ENCODE measurements at places on chromosomes 4 and X. TPM values are rescaled to one million over a fixed set of nuclear protein-coding genes. Genes with fewer than 3 reads are reported as not detected.

DNA sequence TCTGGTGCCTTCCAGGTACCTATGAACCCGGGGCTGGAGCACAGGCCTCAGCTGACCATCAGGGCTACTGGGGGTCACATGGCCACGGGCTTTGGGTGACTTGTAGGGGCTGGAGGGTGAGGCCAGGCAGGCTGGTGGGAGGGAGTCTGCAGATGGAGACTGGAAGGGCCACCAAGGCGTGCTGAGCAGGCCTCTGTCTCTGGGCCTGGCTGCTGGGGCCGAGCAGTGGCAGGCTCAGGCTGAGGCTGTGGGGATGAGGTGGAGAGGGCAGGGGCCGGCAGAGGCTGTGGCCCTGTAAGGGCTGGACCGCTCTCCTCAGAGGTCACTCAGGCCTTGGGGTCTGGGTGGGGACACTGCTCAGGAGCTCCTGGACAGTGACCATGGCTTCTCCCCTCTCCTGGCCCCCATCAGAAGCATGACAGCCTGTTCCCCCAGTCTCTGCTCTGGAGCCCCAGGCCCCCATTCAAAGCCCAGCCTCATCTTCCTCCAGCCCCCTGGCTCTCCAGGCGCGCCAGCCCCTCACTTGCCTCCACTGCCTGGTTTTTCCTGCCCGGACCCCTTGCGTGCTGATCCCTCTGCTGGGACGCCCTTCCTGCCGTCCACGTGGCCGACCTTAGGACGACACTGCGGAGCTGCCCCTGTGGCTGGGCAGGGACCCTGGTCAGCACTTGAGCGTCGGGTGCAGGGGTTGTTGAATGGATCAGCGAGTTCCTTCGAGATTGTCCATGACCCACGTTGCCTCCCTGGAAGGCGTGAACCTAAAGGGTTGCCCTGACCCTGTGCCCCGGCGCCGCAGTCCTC, 11.1 kb upstream of the NAT8L start:
- H3K36me3 ChIP-seq = no peaks in the 10 kb centered on the region
- DNase-seq = peak; percentile 73
- no peak overlapping the region for H3K4me3 ChIP-seq

S100P gene
- not detected for total RNA-seq

- no peaks in the 10 kb centered on the region for H3K27me3 ChIP-seq
- no peaks in the 10 kb centered on the region for H3K36me3 ChIP-seq
- DNase-seq = no peak
- no peak overlapping the region for H3K4me3 ChIP-seq
- H3K4me1 ChIP-seq = peaks cover 17% of the 10 kb centered on the region
- H3K27ac ChIP-seq = no peak overlapping the region
Observed at GRCh38 chrX:20545538-20545937, 278.8 kb upstream of the RPS6KA3 start.

DNA sequence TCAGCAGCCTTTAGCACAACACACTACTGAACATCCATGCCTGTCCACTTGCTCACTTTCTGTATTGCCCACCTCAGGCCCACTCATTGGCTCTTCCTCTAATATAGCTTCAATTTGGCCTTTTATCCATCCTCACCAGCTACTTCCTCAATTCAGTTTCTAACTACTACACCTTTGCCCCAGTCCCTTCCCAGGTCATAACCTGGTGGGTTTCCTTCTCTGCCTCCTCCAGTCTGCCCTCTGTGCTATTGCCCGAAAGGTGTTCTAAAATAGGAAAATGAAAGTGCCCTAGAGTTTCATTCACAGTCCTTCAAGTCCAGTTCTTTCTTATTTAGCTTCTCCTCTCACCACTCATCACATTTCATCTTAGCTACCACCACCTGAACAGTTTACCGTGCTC, 23.1 kb downstream of the MOSPD2 start:
- H3K36me3 ChIP-seq = peaks cover 20% of the 10 kb centered on the region
- H3K4me3 ChIP-seq = no peak overlapping the region
- no peak for DNase-seq
- H3K27me3 ChIP-seq = no peaks in the 10 kb centered on the region
- H3K4me1 ChIP-seq = peaks cover 5% of the 10 kb centered on the region
- H3K27ac ChIP-seq = no peak overlapping the region

ETNPPL gene
- not detected for total RNA-seq

DNA sequence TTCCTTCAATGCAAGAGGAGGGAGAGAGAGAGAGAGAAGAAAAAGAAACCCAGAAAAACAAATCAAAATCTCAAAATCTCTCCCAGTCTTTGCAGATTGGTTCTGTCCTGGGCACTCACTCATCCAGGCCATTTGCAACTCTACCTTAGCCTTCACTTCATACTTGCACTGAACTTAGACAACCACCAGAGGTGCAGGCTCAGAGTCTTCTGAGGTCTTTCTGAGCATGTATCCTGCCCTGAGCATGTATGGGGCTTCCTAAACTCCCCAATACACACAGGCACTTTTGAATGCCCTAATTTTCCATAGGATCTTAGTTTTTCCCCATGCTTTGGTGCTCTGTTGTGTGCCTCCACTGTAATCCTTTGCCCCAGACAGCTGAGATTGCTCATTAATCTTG, 2.9 kb downstream of the CFI start:
- no peak for DNase-seq
- no peak overlapping the region for H3K27ac ChIP-seq
- peaks cover 2% of the 10 kb centered on the region for H3K36me3 ChIP-seq
- H3K4me1 ChIP-seq = peaks cover 4% of the 10 kb centered on the region
- no peak overlapping the region for H3K4me3 ChIP-seq

- H3K4me1 ChIP-seq = peaks cover 8% of the 10 kb centered on the region
- DNase-seq = no peak
Observed at GRCh38 chr4:156560701-156561100, 410.9 kb downstream of the PDGFC start.
